SJSA1 (cell line): ENCODE measurements at places on chromosomes 2 and 18. TPM values are rescaled to one million over a fixed set of nuclear protein-coding genes. Genes with fewer than 3 reads are reported as not detected.

- no peak overlapping the region for H3K4me3 ChIP-seq
- no peaks in the 10 kb centered on the region for H3K36me3 ChIP-seq
- no peak for DNase-seq
- no peaks in the 10 kb centered on the region for H3K27me3 ChIP-seq
- H3K27ac ChIP-seq = no peak overlapping the region
These were observed 153.3 kb downstream of the PKP4 start for GRCh38 chr2:158610059-158610458.

DNA sequence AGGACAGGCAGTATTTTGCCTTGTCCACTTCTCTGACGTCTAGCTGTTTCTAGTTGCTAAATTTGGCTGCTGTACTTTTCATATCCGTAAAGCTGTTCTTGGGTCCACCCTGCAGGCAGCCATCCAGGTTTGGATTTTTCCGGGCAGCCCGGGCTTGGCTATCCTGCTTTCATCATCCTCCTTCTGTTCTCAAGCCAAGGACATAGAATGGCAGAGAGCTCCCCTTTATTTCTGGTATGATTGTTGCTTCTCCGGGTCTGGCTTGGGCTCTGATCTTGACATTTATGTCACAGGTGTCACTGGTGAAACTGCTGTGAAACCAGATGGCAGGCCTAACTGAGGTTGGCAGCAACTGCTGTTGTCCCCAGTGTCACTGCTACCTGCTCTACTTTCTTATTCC, 35.5 kb downstream of the SCN2A start:
- no peaks in the 10 kb centered on the region for H3K36me3 ChIP-seq
- no peaks in the 10 kb centered on the region for H3K27me3 ChIP-seq

The TCF23 gene
- total RNA-seq = not detected in 2 replicates

- no peak overlapping the region for H3K4me3 ChIP-seq
- no peak for DNase-seq
- peaks cover 55% of the 10 kb centered on the region for H3K27me3 ChIP-seq
These were observed 2.0 kb downstream of the TMEM163 start for GRCh38 chr2:134716721-134717243.

DNA sequence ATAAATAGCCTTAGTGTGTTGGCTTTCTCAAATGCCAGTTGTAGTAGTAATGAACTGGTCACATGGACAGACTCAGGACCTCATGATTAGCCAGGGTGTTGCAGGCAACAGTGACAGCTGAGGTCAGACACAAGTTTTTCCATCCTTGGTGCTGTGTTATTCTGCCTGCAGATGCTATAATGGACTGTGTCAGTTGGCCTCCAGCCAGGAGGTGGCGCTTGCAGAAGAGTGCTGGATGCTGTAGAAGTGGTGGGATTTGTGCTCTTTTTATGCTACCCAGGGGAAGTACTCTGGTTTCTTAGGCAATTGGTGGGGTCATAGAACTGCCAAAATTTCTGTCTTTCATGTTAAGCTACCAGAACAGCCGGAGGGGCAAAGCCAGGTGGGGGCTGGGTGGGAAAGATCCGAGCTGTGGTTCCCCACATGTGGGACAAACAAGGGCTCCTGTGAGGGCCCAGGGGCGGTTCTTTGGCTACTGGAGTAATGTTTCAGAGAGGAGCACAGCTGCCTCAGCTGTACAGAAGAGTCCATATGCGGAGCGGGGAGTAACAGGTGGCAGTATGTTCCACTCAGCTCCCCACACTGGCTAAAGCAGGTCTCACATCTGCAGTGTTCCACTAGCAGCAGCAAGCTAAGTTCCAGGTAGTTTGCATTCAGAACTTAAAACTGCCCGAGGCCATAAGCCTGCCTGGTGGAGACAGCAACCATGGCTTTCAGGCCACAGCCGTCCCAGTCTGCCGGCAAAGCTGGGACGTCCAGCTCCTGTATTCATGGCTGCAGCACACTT, 104.4 kb downstream of the GULP1 start:
- no peak overlapping the region for H3K4me3 ChIP-seq
- no peaks in the 10 kb centered on the region for H3K36me3 ChIP-seq
- no peak for DNase-seq
- H3K4me1 ChIP-seq = peaks cover 6% of the 10 kb centered on the region; the same call in 1 of the 2 replicates

The TEKT4 gene
- total RNA-seq = not detected in 2 replicates

GRCh38 chr2:105390454-105390853, 8.4 kb downstream of the FHL2 start:
- peaks cover 80% of the 10 kb centered on the region for H3K4me1 ChIP-seq
- DNase-seq = no peak
- H3K36me3 ChIP-seq = peaks cover 83% of the 10 kb centered on the region
- H3K27ac ChIP-seq = peak overlapping the region; percentile 77

The PFN4 gene
- total RNA-seq = 0.29 and 0.69 TPM in 2 replicates

DNA sequence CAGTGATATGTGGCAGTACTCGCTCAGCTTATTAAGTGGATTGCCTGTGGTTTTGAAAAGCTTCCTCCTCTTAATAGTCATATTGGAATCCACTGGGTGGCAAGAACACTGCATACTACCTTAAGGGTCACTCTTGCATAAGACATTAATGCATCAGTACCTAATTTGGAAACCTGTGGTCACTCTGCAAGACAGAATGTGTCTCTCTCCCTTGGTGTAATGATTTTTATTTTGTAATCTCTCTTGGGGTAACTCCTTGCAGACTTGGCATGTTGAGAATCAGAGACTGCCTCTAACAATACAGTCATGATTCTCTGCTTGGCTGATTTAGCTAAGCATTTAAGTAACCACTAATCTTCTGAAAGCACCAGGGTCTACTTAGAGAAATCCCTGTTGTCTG, 33.0 kb upstream of the IER3IP1 start:
- H3K4me3 ChIP-seq = no peak overlapping the region
- H3K27me3 ChIP-seq = peaks cover 37% of the 10 kb centered on the region
- no peak for DNase-seq
- H3K36me3 ChIP-seq = no peaks in the 10 kb centered on the region

The TEX44 gene
- total RNA-seq = not detected in 2 replicates

The TDRD15 gene
- total RNA-seq = not detected in 2 replicates

The ANKRD62 gene
- not detected in 2 replicates for total RNA-seq

DNA sequence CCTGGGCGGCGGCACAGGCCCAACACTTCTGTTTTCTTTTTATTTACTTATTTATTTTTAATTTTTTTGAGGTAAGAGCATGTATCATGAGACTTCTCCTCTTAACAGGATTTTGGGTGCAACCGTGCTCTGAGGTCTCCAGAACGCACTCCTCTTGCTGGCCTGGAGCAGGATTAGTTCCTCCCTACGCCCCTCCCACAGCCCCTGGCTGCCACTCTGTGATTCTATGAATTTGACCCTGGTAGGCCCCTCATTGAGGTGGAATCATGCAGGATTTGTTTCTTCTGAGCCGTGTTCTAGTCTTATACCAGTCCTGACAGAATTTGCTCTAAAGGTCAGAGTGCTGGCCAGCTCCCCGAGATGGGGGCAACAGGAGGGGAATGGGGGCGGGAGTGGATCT, 106.5 kb upstream of the HS6ST1 start:
- H3K36me3 ChIP-seq = no peaks in the 10 kb centered on the region
- H3K27me3 ChIP-seq = no peaks in the 10 kb centered on the region
- H3K27ac ChIP-seq = peak overlapping the region; percentile 92
- H3K4me1 ChIP-seq = peaks cover 73% of the 10 kb centered on the region
- DNase-seq = peak; percentile 22

The MYCN gene
- 1.2 and 3.7 TPM in 2 replicates for total RNA-seq

The RAMP1 gene
- total RNA-seq = 0.22 and 1.7 TPM in 2 replicates

DNA sequence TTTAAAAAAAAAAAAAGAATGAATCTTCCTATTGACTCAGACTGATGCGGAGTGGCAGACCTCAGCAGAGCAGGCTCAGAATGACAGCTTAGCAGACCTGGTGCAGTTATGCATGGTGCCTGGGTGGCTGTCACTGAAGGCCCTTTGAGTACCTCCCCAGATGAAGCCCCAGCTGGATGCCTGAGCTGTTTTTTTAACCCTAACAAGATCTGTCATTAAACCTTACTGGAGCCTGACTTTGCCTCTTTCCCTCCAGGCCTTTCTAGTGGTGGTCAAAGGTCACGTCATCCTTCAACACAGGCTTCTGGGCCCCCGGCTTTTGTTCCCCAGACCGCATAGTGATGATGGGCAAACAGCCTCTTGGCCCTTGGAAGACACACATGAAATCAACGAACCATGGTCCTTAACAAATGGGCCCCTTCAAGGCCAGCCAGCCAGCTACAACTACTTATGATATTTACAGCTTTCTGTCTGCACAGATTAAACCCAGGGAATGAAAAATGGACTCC, 138.3 kb upstream of the CYP1B1 start:
- H3K36me3 ChIP-seq = no peaks in the 10 kb centered on the region
- H3K27ac ChIP-seq = no peak overlapping the region
- H3K4me3 ChIP-seq = no peak overlapping the region

DNA sequence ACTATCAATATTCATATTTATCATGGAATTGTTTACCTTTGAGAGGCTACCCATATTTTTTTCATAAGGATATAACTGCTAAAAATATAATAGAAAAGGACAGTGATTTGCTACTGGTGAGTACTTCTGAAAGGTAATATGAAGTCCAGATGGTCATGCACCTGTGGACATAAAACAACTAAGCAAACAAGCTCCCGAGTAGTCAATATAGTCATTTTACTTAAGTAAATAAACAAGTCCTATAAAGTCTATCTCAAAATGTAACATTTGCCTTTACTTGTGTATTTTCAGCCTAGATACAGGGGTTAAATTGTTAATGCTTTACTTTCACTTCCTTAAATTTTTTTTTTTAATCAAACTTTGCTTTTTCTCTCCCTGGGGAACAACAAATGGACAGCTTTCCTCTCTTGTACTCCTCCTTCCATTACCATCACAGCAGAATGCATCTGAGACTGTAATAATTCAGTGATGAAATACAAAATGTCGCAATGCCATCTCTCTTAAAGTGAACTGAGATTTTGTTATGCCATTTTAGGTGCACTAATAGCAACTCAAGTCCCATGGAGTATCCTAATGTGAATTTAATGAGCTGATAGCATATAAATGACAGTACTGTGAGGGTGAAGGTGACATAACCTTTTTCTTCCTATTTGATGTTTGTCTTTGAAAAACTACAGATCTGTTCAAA, 1325.4 kb upstream of the ZEB2 start:
- no peak overlapping the region for H3K27ac ChIP-seq
- no peak for DNase-seq
- no peak overlapping the region for H3K4me3 ChIP-seq
- H3K4me1 ChIP-seq = no peaks in the 10 kb centered on the region

The UGT1A1 gene
- total RNA-seq = not detected in 2 replicates
